Spinal cord (tissue), 10 donors: ENCODE measurements at places on chromosomes 2 and 18.
A peak's percentile ranks its signal among the peaks of the same experiment; 100 is the strongest.

GRCh38 chr18:78890388-78890787 is 89.2 kb upstream of the SALL3 start:
- DNase-seq, result no peak

DNA sequence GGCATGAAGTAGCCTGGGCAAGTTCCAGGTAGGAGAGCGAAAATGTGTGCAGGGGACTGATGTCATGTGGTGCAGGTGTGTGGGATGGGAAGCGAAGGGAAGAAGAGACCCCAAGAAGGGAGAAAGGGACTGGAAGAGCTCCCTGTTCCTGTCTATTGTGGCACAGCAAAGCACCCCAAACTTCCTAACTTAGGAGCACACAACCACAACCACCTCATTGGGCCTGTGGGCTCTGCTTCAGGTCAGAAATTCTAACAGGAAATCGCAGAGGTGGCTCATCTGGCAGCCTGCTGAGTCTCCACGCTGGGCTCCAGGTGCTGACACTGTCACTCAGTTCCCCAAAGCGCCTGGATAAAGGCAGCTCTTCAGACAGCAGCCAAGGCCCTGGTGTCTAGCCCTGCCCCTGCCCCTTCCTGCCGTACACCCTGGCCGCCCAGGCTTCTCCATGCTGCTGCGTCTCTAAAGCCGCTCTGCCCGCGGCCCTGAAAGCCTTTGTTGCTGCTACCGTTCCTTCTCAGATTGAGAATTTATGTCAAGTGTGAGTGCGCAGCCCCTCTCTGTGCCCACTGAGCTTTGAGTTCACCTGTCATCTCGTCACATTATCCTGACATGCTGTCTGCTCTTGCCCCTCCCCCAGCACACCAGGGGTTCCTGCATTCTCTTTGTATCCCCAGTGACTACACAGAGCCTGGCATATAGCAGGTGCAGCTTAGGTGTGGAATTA is 140.2 kb upstream of the BCL2L11 start:
- no peak for DNase-seq

DNA sequence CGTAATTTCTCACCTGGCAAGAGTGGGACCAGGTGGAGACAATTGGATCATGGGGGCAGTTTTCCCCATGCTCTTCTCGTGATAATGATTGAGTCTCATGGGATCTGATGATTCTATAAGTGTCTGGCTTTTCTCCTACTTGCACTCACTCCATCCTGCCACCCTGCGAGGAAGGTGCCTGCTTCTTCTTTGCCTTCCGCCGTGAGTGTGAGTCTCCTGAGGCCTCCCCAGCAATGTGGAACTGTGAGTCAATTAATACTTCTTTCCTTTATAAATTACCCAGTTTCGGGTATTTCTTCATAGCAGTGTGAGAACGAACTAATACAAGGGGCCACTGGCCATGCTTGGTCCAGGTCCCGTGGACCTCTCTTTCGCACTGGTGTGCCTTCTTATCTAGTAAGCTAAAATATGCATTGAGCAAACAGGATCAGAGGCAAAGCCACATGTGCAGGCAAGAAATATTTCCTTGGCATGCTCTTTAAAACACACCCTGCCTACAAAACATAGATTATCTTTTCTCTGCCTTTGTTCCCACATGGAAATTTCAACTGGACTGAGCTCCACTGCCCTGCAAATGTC is 821.1 kb downstream of the TRIB2 start:
- DNase-seq, result no peak

- no peak for DNase-seq
Observed at GRCh38 chr2:26820932-26821331, 27.0 kb upstream of the DPYSL5 start.

- no peak for DNase-seq
Observed at GRCh38 chr2:232626584-232626983, 6.8 kb upstream of the EFHD1 start.

DNA sequence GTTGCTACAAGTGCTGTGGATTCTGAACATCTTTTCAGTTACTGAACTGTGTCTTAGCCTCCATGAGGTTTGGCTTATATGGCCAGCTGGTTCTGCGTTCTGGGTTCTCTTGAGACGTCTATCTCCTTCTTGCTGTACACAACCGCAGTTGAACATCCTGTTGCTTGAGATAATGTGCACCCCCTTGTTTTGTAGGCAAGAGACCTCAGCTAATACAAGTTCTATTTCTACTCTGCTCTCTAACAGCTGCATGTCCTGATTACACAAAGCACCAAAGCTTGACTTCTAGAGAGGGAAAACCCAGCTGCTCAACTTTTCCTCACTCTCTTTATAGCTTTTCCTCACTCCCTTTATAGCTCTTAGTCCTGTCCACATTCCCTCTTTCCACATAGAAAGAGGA is 176.0 kb downstream of the LTBP1 start:
- DNase-seq, result no peak

GRCh38 chr2:120803764-120804335 is 68.2 kb downstream of the GLI2 start:
- DNase-seq, result no peak

GRCh38 chr2:176704282-176704858 is 435.1 kb downstream of the MTX2 start:
- DNase-seq, result no peak

DNA sequence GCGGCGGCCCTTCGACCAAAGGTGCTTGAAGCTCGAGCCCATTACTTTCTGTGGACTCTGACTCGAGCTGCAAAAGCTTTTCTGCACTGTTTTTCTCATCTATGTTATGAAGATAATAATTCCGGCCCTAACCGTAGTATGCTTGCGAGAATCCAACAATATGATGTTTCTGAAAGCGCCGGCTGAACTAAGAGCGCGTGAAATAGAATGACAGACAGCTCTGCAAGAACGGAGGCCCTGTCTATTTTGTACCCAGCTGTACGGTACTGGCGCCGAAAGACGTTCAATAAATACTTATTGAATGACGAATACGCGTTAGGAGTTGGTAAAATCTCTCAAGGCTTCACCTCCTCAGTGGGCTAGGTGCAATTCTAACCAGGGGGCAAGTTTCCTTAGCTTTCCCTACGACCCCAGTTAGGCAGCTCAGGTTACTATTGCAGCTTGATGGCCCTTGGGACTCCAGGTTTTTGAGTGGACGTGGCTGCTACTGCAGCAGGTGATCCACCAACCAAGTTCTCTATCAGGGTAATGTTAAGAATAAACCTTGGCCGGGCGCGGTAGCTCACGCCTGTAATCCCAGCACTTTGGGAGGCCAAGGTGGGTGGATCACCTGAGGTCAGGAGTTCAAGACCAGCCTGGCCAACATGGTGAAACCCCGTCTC is 570 bp downstream of the SCRN3 start:
- peak; percentile 26 for DNase-seq

GRCh38 chr2:10982931-10983701 is 71.4 kb downstream of the KCNF1 start:
- peak; percentile 95 for DNase-seq

DNA sequence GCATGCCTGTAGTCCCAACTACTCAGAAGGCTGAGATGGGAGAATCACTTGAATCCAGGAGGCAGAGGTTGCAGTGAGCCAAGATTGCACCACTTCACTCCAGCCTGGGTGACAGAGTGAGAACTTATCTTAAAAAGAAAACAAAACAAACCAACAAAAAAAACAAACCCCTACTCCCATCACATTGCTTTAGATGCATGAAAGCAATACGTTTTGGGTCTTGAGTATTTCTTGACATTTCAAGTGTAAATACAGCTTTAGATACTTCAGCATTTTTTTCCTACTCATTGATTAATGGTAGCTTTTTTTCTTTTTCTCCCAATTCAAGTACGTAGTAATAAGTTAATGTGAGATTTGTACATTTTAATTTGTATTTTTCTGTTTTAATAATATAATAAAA is 20.3 kb downstream of the RASGRP3 start:
- DNase-seq, result no peak

- no peak for DNase-seq
Observed at GRCh38 chr2:10903861-10904210, 7.9 kb upstream of the KCNF1 start.

- DNase-seq, result no peak
Observed at GRCh38 chr2:207873794-207874193, 104.1 kb upstream of the FZD5 start.
